Prostate gland (tissue), 2 donors: ENCODE measurements at places on chromosomes 7 and 10. TPM values are rescaled to one million over a fixed set of nuclear protein-coding genes. Genes with fewer than 3 reads are reported as not detected.
A peak's percentile ranks its signal among the peaks of the same experiment; 100 is the strongest.

LMOD2 gene
- not detected for total RNA-seq

RHOBTB1 gene
- 4.9 TPM for total RNA-seq

DNA sequence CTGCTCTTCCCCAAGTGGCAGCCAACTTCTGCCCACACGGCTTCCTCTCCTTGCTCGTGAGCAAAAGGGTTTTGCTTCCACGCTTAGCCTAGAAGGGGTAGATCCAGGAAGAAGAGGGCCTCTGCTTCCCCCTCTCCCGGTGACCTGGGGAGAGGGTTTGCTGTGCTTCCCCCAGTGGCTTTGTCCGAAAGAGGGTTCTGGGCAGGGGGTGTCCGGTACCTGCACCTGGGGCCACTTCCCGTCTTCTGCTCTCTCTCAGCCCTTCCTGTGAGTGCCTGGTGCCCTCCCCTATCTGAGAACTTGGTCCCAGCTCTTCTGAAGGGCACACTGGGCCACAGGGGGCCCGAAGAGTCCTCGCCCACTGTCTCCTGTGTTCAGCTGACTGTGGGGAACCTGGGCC lies 11.3 kb downstream of the JAKMIP3 start:
- no peak overlapping the region for H3K27ac ChIP-seq
- H3K36me3 ChIP-seq, result no peaks in the 10 kb centered on the region
- no peaks in the 10 kb centered on the region for H3K4me1 ChIP-seq
- H3K27me3 ChIP-seq, result no peaks in the 10 kb centered on the region

DNA sequence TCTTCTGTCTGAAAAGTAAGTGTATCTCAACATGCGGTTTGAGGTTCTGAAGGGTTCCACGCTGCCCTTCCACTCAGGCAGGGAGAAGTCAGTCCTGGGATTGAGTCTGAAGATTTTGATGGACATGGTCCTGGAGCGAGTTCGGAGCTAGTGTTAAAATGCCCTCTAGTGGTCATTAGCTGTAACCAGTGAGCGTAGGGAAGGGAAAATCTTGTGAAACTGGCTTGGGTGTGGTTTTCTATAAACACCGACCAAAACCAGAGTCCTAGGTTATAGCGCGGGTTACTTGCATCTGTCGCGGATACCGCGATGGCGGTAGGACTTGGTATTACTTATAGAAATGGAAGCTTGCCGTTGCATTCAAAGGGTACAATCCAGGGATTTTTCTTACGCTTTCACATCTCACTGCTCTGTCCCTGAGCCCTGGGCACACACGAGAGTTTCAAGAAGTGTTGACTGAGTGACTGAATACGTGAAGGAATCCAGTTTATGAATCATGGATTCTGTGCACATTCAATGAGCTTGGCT lies 348.2 kb upstream of the C7orf33 start:
- H3K36me3 ChIP-seq, result no peaks in the 10 kb centered on the region
- H3K4me1 ChIP-seq, result peaks cover 3% of the 10 kb centered on the region
- no peak overlapping the region for H3K27ac ChIP-seq
- H3K4me3 ChIP-seq, result no peak overlapping the region
- no peaks in the 10 kb centered on the region for H3K27me3 ChIP-seq
- peak; percentile 39 for DNase-seq

DNA sequence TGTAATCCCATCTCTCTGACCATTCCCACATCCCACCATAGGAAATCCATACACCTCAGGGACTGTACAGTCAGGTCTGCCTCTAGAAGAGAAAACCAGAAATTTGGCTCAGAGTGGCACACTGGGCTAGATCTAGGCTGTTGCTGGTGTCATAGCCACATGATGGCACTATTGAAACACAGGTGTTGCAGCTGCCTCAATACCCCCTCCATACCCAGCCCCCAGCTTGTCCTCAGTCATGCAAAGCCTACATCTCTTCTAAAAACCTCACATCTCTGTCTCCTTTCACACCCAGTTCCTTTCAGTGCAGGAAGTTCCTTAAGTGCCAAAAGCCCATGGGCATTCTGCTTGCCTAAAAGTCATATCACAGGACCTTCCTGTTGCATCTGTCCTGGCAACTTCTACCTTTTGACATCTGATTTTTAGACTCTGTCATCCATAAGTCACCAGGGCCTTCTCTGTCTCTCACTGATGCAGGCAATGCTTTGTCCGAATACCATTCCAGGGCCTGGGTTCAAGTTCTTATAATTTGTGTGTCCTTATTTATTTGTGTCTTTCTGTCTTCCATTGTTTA lies 27.0 kb upstream of the HIBADH start:
- no peaks in the 10 kb centered on the region for H3K4me1 ChIP-seq
- H3K4me3 ChIP-seq, result no peak overlapping the region
- H3K36me3 ChIP-seq, result no peaks in the 10 kb centered on the region
- H3K27ac ChIP-seq, result no peak overlapping the region
- H3K27me3 ChIP-seq, result no peaks in the 10 kb centered on the region
- no peak for DNase-seq

ACHE gene
- total RNA-seq, result 17.5 TPM

DNA sequence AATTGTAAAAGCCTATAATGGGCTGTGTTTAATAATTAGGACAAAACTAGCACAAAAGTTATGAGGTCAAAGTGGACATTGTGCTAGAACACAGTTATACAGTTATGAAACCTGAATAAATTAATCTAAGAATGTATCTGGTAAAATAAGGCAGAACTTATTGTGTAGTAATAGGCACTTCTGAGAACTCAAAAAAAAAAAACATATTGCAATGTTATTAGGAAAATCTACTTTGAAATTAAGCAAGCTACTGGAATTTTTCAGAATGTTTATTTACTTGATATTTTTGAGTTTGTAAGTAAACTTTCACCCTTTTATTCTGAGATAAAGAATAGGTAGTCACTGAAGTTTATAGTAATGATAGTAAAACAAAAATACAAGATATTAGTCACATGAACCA lies 135.8 kb upstream of the ABCB5 start:
- no peaks in the 10 kb centered on the region for H3K4me1 ChIP-seq
- H3K27ac ChIP-seq, result no peak overlapping the region
- no peaks in the 10 kb centered on the region for H3K27me3 ChIP-seq
- H3K36me3 ChIP-seq, result no peaks in the 10 kb centered on the region

GRCh38 chr10:73018632-73019031 lies 64.0 kb upstream of the PLA2G12B start:
- no peak overlapping the region for H3K27ac ChIP-seq
- no peaks in the 10 kb centered on the region for H3K27me3 ChIP-seq
- H3K36me3 ChIP-seq, result no peaks in the 10 kb centered on the region
- no peak overlapping the region for H3K4me3 ChIP-seq
- no peaks in the 10 kb centered on the region for H3K4me1 ChIP-seq

DNA sequence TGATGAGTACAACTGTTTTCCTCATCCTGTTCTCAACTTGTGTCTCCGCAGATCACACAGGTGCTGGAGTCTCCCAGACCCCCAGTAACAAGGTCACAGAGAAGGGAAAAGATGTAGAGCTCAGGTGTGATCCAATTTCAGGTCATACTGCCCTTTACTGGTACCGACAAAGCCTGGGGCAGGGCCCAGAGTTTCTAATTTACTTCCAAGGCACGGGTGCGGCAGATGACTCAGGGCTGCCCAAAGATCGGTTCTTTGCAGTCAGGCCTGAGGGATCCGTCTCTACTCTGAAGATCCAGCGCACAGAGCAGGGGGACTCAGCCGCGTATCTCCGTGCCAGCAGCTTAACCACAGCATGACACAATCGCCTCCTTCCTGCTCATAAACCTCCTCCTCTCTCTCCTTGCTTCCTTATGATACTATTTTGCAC lies 126.7 kb upstream of the PRSS58 start:
- H3K4me3 ChIP-seq, result no peak overlapping the region
- DNase-seq, result no peak
- no peaks in the 10 kb centered on the region for H3K4me1 ChIP-seq
- H3K27ac ChIP-seq, result no peak overlapping the region
- no peaks in the 10 kb centered on the region for H3K36me3 ChIP-seq
- H3K27me3 ChIP-seq, result no peaks in the 10 kb centered on the region

PRRT4 gene
- 0.05 TPM for total RNA-seq

- no peak overlapping the region for H3K4me3 ChIP-seq
- no peaks in the 10 kb centered on the region for H3K4me1 ChIP-seq
- DNase-seq, result no peak
- no peaks in the 10 kb centered on the region for H3K27me3 ChIP-seq
- H3K36me3 ChIP-seq, result no peaks in the 10 kb centered on the region
Observed at GRCh38 chr7:80530136-80530535, 18.3 kb upstream of the GNAT3 start.

- no peak overlapping the region for H3K27ac ChIP-seq
- no peaks in the 10 kb centered on the region for H3K4me1 ChIP-seq
- H3K27me3 ChIP-seq, result no peaks in the 10 kb centered on the region
- no peak overlapping the region for H3K4me3 ChIP-seq
- no peak for DNase-seq
Observed at GRCh38 chr7:116689790-116690259, 17.8 kb downstream of the MET start.

C10orf105 gene
- 0.11 TPM for total RNA-seq

DNA sequence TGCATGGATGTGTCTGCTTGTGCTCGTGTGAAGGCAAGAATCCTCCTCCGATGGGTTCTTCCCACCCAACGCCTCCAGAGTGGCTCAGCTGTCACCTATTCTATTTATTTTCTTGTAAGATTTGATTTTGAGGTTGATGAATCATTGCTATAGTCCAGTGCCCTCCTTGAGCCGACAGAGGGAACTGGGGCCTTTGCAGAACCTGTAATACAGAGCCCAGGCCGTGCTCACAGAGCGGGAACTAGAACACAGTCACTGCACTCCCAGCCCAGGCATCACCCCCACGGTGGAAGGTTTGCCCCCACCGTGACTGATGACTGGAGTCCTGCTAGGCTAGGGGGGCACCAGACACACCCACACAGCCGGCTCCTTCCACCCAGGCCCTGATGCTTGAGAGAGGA lies 2.0 kb downstream of the RARRES2 start:
- H3K27ac ChIP-seq, result no peak overlapping the region
- DNase-seq, result no peak
- H3K4me3 ChIP-seq, result peak overlapping the region; percentile 33
- no peaks in the 10 kb centered on the region for H3K36me3 ChIP-seq

NKX2-3 gene
- not detected for total RNA-seq

GRCh38 chr10:38038107-38038931 lies 27.8 kb downstream of the ZNF33A start:
- H3K4me3 ChIP-seq, result no peak overlapping the region
- H3K27ac ChIP-seq, result no peak overlapping the region
- H3K27me3 ChIP-seq, result no peaks in the 10 kb centered on the region
- no peaks in the 10 kb centered on the region for H3K4me1 ChIP-seq
- no peaks in the 10 kb centered on the region for H3K36me3 ChIP-seq

FAM25G gene
- not detected for total RNA-seq

STEAP2 gene
- 167 TPM for total RNA-seq

GRCh38 chr10:50397312-50398140 lies 146.2 kb upstream of the ASAH2 start:
- no peak overlapping the region for H3K27ac ChIP-seq
- DNase-seq, result no peak
- no peak overlapping the region for H3K4me3 ChIP-seq
- H3K27me3 ChIP-seq, result no peaks in the 10 kb centered on the region
- no peaks in the 10 kb centered on the region for H3K4me1 ChIP-seq

GRCh38 chr7:155448632-155449007 lies 9.3 kb upstream of the EN2 start:
- no peak for DNase-seq
- no peaks in the 10 kb centered on the region for H3K4me1 ChIP-seq
- H3K36me3 ChIP-seq, result no peaks in the 10 kb centered on the region
- H3K27ac ChIP-seq, result no peak overlapping the region
- H3K27me3 ChIP-seq, result peaks cover 57% of the 10 kb centered on the region

RBM20 gene
- 2.8 TPM for total RNA-seq

GRCh38 chr7:37068038-37068437 lies 343.7 kb upstream of the AOAH start:
- no peaks in the 10 kb centered on the region for H3K36me3 ChIP-seq
- H3K4me1 ChIP-seq, result no peaks in the 10 kb centered on the region
- H3K27me3 ChIP-seq, result no peaks in the 10 kb centered on the region
- no peak for DNase-seq
- H3K4me3 ChIP-seq, result no peak overlapping the region
- no peak overlapping the region for H3K27ac ChIP-seq

DNA sequence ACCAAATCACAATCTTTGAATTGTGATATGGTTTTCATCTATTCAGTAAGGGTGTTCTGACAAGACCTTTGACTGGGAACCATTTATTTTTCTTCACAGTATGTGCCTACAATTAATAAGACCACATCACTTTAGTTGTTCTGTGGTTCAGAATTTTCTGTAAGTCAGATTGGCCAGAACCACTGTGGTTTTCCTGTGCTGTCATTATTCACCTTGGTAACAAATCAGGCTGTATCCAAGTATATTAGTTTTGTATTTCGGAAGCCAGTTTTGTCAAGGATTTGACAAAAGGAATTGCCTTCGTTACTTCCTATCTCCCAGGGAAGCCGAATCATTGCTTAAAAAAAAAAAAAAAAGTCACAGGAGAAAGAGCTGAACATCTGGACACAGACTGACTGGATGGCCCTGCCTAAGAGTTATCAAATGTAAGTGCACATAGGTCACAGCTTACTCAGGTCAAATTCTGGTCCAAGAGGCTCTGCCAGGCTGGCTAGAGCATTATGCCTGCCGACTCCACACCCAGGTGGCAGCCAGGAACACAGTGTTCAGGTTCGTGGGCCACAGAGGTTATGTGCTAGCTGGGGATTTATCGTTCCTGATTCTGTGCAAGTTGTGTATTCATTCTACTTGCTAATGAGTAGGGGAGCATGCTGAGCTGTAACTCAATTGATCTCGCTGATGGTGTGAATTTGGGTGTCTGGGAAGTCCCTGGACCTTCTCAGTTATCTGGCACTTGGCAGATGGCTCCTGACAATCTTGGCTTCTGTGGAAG lies 175.3 kb downstream of the JAZF1 start:
- no peak overlapping the region for H3K27ac ChIP-seq
- no peak overlapping the region for H3K4me3 ChIP-seq
- no peaks in the 10 kb centered on the region for H3K27me3 ChIP-seq
- DNase-seq, result no peak

TNPO3 gene
- total RNA-seq, result 32.2 TPM

HABP2 gene
- 0.17 TPM for total RNA-seq

- DNase-seq, result peak; percentile 41
- H3K36me3 ChIP-seq, result no peaks in the 10 kb centered on the region
- no peaks in the 10 kb centered on the region for H3K4me1 ChIP-seq
Observed at GRCh38 chr10:109883859-109884771, 39.2 kb downstream of the XPNPEP1 start.

DOCK1 gene
- total RNA-seq, result 41.2 TPM

C10orf67 gene
- total RNA-seq, result 1.0 TPM
